ENCODE measurements at places on chromosomes 12 and 14. TPM values are rescaled to one million over a fixed set of nuclear protein-coding genes. Genes with fewer than 3 reads are reported as not detected.

Gene RNF10
- 110 TPM for total RNA-seq

Gene TMEM179
- 0.19 TPM for total RNA-seq

Gene ANAPC7
- total RNA-seq = 35.8 TPM

Gene PPP1R3E
- 0.81 TPM for total RNA-seq

Gene CD163L1
- 15.8 TPM for total RNA-seq

Gene CIROP
- total RNA-seq = not detected

Gene DNAJC22
- 0.94 TPM for total RNA-seq

Gene SRGAP1
- 2.9 TPM for total RNA-seq

Gene PSMC6
- total RNA-seq = 145 TPM

Gene LIMA1
- total RNA-seq = 30.6 TPM

Gene GZMH
- not detected for total RNA-seq

Gene TMEM63C
- total RNA-seq = 0.65 TPM

Gene COQ6
- 21.6 TPM for total RNA-seq

Gene PPP1R1A
- not detected for total RNA-seq

Gene MEG3
- total RNA-seq = 3.1 TPM

Gene TEX52
- total RNA-seq = not detected

Gene RHOJ
- total RNA-seq = 312 TPM

Gene SLC10A1
- total RNA-seq = not detected

Gene TAS2R7
- total RNA-seq = not detected

Gene TSHR
- total RNA-seq = not detected

Gene MUCL1
- total RNA-seq = not detected

Gene GLIPR1L1
- not detected for total RNA-seq

Gene LMO3
- total RNA-seq = not detected

Gene KERA
- total RNA-seq = not detected

Gene PTGDR
- not detected for total RNA-seq

Gene ERBB3
- not detected for total RNA-seq

Gene TGFB3
- total RNA-seq = 2.5 TPM

Gene NOS1
- not detected for total RNA-seq

Gene MYF6
- total RNA-seq = not detected

Gene CAPZA3
- total RNA-seq = not detected

All from bladder microvascular endothelial cell (primary cell).